ENCODE measurements at places on chromosomes 3 and 15.
A peak's percentile ranks its signal among the peaks of the same experiment; 100 is the strongest.

- DNase-seq = peak; percentile 77
Observed at GRCh38 chr3:4826237-4827100, 152.8 kb upstream of the BHLHE40 start.

DNA sequence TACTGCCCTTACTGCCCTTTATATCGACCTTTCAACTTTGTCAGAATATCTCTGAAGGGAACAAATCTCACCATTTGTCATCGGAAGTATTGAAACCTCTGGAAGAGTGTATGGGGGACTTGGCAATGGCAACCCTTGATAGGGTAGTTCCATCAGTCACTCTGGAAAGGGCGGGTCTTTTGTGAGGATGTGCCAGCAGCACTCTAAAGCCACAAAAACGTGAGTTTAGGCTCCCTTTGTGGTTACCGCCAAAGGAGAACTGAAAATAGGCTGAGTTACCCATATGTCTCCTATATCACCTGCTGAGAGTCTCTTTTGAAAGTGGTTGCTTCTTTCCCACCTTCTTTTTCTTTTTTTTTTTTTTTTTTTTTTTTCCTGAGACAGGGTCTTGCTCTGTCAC is 296.8 kb upstream of the CHRM5 start:
- no peak for DNase-seq

DNA sequence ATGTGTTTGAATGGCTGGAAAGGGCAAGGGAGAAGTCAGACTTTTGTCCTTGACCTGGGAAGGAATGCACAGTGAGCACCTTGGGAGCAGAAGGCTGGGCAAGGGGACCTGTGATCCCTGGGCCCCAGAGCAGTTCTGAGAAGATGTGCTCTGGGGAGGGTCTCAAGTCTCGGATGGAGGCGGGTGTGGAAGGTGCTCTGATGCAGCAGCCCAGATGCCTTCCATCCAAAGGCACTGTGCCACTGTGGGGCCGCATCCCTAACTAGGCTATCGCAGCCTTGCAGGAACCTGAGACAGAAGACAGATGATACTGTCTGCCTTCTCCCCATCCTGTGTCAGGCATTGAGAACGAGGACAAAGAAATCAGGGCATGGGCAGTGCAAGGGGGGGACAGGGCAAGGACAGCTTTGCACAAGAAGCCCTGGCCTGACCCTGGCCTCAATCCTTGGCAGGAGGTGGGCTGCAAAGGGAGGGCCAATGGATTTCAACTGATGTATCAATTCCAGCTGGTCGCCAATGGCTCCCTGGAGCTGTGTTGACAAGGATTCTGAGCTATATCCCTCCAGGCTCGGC is 14.6 kb upstream of the PRKCD start:
- DNase-seq = no peak

GRCh38 chr3:162491952-162492351 is 995.3 kb downstream of the OTOL1 start:
- DNase-seq = no peak

DNA sequence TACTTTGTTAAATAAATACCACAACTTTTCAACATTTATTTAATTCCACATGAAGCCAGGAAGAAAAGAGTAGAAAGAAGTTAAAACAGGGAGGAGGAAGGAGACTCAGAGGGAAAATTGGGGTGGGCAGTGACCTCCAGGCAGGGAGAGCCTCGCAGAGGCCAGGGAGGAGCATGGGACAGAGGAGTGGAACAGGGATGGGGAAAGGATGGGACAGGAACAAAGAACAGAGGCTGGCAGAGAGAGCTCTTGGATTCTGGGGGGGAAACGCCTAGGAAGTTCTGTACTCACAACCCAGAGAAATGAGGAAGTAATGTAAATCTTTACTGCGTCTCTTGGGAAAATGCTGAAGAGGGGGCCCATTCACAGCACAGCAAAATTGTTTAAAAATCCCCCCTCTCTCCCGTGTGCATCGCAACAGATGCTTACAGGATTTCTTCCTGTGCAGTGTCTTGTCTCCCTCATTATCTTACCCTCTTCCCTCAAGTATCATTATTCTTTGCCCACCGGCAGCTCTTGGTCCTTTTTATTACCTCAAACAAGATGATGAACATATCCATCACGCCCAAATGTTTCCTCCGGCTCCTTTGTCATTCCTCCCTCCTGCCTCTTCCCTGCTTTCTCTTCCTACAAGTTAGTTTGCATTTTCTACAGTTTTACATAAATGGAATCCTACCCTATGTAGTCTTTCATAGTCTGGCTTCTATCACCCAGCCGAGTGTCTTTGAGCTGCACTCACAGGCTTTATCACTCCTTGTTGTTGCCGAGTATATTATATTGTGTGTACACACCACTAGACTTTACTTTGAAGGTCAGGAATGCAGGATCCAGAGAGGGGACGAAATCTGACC is 65.5 kb downstream of the ARHGAP31 start:
- no peak for DNase-seq

- DNase-seq = no peak
Observed at GRCh38 chr3:39752019-39752637, 57.3 kb upstream of the MYRIP start.

GRCh38 chr15:74134387-74135027 is 4.1 kb downstream of the ISLR2 start:
- DNase-seq = no peak

DNA sequence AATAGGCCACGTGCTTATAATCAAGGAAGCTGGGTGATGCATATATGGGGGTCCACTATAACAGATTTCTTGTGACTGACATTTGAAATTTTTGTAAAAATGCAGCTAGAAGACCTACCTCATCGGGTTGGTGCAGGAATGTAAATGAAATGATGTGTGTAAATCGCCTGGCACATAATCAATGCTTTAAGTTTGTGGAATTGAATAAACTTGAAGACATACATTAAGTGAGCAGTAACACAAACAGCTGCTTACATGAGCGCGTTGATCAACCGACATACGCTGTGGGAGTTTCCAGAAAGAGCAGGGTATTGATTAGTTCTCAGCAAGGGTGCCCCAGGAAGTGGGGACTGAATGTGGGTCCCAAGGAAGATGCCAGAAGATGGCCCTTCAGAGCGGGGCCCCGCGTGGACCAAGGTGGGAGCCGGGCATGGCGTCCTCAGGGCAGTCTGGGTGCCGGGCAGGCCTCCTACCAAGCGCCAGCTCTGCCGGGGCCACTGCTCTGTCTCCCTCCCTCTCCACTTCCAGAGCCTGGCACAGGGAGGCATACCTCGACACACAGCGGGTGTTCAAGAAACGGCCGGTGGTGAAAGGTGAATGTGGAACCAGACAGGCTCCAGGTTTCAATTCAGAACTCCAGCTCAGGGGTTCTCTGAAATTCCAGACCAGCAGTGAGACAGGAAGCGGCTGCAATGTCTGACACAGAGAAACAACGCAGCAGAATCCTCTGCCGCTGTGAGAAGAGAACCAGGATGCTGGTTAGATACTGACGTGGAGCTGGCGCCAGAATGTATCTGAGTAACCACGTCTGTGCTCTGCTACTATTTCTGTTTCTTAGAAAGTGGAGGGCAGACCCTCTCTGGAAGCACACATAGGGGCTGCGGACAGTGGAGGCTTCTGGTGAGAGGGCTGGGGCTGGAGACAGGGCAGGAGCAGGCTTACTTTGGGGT is 12.6 kb downstream of the BFSP2 start:
- no peak for DNase-seq

- DNase-seq = no peak
Observed at GRCh38 chr3:50617096-50617791, at the start of gene MAPKAPK3. Gene MAPKAPK3, plus strand, starts transcription at chr3:50617151. Its CDS starts 415 bp downstream, at chr3:50617566.

DNA sequence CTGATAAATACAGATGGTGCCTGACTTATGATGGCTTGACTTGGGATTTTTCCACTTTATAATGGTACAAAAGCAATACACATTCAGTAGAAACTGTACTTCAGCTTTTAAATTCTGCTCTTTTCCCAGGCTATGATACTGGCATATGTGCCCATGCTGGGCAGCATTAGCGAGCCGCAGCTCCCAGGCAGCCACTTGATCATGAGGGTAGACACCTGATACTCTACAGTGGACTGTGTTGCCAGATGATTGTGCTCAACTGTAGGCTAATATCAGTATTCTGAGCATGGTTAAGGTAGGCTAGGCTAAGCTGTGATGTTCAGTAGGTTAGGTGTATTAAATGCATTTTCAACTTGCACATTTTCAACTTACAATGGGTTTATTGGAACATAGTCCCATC is 17.7 kb upstream of the FEM1B start:
- DNase-seq = no peak

DNA sequence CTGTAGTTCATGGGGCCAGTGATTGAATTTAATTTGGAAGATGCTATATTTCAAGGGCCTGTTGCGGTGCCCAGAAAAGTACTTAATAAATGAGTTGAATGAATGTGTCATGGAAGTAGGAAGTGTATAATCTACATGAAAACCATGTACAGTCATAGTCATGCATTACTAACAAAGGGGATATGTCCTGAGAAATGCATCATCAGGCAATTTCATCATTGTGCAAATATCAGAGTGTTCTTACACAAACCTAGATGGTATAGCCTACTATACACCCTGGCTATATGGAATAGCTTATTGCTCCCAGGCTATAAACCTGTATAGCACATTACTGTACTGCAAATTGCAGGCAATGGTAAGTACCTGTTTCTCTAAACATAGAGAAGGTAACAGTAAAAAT is 10.7 kb upstream of the MYO5C start:
- DNase-seq = no peak

- no peak for DNase-seq
Observed at GRCh38 chr3:25426408-25426807, 1.7 kb upstream of the RARB start.

GRCh38 chr15:29925227-29926082 is 103.2 kb upstream of the TJP1 start:
- peak; percentile 33 for DNase-seq

DNA sequence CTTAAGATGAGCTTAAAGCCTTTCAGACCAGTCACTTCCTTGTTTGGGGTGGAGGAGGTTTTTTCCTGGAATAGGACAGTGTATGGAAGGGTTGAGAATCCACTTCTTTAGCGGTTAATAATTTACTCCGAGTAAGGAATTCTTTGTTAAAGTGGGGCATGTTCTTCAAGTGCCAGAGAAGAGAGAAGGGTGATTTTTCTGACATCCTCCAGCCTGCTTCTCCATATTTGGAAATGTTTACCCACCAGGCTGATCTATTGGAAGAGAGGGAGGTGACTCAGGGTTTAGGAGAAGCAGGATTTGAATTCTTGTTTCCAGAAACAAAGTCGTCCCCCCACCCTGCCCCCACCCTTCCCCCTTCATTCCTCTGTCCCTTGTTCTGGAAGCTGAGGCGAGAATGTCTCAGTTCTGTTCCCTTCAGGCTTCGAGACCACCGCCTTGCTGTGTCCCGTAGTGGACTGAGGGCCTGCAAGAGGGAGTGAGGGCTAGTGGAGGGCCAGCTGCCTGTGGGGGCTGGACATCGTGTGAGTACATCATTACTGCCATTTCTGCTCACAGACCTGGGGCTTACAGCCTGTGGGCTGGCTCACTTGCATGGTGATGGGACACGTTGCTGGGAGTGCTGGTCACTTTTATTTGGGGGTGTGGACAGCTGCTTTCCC is 58.5 kb downstream of the LPP start:
- no peak for DNase-seq

GRCh38 chr15:60478566-60479360 is at the start of gene ICE2:
Gene ICE2, minus strand, starts transcription at chr15:60479142. Its CDS starts 1,165 bp downstream, at chr15:60477977.
- DNase-seq = peak; percentile 97

DNA sequence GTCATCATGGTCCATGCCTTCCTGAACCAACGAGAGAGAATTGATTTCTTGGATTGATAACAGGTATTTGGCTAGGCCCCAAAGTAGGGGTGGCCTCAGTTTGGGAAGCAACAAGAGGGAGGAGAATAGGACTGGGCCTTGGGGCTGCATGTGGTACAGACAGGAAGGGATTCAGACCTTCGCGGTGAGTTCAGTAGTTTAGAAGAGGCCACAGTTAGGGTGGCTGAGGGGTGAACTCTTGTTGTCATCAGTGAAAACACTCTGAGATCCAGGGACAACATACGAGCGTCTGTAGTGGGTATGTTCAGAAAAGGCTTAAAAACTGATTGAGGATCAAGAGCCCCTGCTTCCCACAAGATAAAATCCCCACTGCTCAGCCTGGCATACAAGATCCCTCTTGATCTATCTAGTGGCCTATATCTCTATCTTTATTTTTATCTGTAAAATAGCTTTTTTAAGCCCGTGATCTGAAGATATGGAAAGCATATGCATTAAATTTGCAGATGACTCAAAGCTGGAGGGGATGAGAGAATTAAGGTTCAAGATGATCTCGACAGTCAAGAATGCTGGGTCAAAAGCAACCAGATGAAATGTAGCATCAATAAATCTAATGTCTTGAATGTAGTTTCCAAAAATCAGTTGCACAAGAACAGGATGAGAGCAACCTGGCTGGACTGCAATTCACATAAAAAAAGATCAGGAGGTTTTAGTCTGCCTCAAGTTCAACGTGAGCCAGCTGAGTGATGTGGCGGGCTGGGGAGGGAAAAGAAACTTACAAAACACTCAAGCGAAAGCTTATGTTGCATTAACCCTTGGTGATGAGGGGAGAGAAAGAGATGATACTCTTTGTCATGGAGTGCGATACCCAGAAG is 221.1 kb upstream of the TLE3 start:
- peak; percentile 84 for DNase-seq

DNA sequence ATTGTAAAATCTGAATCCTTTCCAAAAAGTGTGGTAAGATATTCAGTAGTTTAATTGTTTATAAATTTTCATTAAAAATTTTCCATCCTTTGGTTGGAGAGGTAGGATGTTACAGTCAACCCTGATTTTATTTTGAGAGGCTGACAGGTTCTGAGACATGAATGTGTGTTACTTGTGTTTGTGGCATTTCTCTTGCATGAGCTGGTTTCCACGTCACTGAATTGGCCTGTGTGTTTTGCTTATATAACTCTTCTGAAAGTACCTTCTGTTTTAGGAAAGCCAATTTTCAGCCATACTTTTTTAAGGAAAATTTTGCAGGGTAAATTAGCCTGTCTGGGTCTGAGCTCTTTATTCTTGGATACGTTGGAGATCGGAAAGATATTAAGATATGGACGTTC is 30.7 kb downstream of the PXYLP1 start:
- DNase-seq = no peak

DNA sequence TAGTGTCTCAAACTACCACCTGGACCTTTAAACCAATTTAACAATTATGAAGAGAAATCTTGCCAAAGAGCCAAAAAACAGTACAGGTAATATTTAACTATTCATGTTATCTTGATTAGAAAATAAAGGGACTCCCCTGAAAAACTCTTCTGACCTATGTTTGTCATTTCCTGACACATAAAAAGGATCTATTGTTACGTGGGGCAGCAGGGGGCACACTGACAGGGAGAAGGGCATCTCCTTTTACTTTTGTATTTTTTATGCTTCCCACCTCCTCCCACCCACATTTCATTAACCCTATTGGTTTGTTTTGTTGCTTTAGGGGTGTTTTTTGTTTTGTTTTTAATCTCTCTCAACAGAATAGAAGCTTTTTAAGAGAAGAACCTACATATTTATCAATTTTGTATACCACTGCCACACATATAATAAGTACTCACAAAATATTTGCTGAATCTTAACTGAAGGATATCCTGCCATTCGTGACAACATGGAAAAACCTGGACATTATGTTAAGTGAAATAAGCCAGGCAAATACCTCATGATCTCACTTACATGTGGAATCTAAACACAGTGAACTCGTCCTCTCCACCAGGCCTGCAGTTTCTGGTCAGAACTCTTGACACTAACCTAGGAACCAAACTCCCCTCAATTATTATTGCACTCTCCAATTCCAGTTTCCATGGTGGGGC is 17.7 kb downstream of the STAG1 start:
- DNase-seq = no peak

- DNase-seq = no peak
Observed at GRCh38 chr15:98344591-98344990, 303.7 kb upstream of the IGF1R start.

All from muscle of arm (tissue), 14 donors.